ENCODE measurements at places on chromosomes 2 and 18.

DNA sequence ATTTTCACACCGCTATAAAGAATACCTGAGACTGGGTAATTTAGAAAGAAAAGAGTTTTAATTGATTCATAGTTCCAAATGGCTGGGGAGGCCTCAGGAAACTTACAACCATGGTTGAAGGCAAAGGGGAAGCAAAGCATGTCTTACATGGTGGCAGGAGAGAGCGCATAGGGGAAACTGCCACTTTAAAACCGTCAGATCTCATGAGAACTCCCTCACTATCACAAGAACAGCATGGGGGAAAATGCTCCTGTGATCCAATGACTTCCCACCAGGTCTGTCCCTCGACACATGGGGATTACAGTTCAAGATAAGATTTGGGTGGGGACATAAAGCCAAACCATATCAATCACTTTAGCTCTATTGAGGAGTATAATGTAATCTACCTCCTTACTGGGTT lies 53.5 kb downstream of the ABCB11 start:
- no peak for DNase-seq

DNA sequence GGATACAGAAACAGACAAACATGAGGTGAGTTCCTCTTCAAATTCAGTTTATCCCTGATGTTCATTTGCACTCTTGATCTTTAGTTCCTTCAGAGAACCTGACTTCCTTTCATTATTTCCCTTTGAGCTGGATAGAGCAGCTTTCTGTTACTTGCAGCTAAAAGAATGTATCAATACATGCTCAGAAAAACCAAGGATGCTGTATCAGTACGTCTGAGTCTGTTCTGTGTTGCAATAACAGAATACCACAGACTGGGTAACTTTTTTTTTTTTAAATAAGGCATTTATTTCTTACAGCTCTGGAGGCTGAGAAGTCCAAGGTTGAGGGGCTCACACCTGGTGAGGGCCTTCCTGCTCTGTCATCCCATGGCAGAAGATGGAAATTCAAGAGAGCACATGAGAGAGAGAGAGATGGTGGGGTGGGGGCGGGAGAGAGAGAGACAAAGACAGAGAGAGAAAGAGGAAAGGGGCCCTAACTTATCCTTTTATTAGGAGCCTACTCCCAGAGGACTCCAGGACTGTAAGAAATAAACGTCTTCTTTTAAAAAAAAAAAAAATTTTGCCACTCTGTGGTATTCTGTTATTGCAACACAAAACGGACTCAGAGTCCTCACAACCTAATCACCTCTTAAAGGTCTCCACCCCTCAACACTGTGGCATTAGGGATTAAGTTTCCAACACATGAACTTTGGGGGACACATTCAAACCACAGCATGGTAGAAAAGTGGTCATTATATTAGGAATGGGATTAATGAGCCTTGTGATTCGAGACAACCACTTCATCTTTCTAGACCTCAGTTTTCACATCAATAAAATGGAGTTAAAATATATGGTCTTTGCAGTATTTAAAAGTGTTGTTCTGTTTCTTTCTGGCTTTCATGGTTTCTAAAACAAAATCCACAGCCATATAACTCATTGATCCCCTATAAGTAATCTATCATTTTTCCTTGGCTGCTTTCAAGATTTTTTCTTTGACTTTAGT lies 18.4 kb upstream of the SELENOI start:
- DNase-seq = peak; percentile 18

DNA sequence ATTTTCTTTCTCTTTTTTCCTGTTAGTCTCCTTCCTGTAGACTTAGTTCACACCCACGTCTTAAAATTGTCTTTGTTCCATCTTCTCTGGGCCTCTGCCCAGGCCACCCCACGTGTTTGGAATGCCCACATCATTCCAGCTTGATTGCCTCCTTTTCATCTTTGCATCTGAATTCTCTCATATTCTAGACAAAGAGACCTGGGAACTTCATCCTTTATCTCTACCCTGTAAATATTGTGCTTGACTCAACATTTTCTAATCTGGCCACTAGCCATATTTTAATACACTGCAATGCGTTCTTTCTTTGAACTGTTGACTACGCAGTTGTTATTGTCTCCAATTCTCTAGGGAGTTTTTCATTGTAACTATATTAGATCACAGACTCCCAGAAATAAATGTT lies 187.5 kb upstream of the NRXN1 start:
- DNase-seq = peak; percentile 81

GRCh38 chr2:132953771-132954170 lies 283.8 kb upstream of the LYPD1 start:
- no peak for DNase-seq

GRCh38 chr2:218992703-218993344 lies 398 bp downstream of the CRYBA2 start:
- DNase-seq = no peak

DNA sequence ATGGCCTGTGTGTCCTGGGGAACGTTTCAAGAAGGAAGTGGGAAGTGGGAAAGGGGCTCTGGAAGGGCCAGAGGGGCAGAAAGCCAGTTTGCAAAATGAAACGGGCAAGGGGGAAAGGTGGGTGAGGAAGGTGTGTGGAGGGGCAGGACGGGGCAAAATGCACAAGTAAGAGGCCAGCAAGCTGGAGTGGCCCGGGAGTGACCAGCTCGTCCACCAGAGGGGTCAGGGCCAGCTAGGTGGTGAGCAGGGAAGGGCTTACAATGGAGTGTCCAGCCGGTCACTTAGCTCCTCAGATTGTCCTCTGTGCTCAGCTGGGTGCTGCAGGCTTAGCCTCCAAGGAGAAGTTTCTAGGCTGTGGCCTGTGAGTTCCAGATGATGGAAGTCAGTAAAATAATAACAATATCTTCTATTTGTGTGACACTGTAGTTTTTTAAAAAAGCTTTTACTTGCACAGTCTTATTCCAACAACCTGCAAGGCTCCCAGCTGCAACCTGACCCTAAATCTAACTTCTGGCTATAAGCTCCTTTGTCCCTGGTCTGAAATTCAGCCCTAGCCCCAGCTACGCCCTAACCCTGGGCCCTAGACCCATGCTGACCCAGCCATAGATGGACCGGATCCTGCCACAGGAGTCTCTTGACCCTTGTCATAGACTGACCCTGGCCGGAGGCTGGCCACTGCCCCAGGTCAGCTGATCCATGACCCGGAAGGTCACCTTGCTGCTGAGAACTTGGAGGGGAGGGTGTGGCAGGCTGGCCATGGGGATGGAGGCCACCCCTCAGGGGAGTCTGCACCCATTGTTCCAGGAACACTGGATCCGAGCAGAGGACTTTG lies 29.2 kb downstream of the MYO7B start:
- DNase-seq = no peak

Data from A673 (cell line).